ENCODE measurements at places on chromosomes 4 and X. TPM values are rescaled to one million over a fixed set of nuclear protein-coding genes. Genes with fewer than 3 reads are reported as not detected.

The KLKB1 gene
- not detected for total RNA-seq

The KIF4A gene
- 0.64 TPM for total RNA-seq

The ATP2B3 gene
- total RNA-seq, result not detected

DNA sequence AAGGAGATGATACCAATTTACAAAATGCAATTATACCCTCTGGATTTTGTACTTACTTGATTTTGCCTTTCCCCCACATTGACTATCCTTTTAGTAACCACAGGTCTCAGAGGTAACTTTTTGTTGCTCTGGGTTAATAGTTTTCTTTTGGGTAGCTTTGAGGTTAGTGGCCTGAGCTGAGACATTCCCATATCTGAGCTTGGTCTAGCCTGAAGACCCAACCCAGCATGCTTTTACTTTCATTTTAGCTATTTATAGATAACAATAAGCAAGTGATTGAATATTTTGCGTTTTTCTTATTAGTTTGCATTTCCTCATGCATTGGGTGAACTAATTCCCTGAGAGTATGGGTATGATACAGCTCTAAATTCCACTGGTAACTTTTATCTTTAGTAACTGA is 11.8 kb downstream of the HTN1 start:
- no peak for DNase-seq

DNA sequence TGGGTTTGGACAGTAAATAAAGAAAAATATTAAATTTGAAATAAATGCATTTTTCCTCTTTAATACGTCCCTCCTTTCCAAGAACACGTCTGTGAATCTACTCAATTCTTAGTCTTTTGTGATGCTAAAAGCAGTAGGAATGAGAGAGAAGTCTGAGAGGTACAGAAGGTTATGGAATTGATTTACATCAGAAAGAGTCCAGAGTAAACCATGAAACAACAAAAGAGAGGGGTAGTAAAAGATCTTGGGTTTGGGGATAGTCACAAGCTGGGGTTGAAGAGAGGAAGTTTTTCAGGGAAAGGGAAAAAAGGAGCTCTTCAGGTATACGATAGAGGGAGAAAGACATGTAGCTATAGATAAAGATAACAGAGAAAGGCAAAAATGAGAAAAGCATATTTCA is 215.4 kb downstream of the RAB28 start:
- DNase-seq, result no peak

- DNase-seq, result no peak
Observed at GRCh38 chr4:40857956-40858355, 108.2 kb downstream of the NSUN7 start.

DNA sequence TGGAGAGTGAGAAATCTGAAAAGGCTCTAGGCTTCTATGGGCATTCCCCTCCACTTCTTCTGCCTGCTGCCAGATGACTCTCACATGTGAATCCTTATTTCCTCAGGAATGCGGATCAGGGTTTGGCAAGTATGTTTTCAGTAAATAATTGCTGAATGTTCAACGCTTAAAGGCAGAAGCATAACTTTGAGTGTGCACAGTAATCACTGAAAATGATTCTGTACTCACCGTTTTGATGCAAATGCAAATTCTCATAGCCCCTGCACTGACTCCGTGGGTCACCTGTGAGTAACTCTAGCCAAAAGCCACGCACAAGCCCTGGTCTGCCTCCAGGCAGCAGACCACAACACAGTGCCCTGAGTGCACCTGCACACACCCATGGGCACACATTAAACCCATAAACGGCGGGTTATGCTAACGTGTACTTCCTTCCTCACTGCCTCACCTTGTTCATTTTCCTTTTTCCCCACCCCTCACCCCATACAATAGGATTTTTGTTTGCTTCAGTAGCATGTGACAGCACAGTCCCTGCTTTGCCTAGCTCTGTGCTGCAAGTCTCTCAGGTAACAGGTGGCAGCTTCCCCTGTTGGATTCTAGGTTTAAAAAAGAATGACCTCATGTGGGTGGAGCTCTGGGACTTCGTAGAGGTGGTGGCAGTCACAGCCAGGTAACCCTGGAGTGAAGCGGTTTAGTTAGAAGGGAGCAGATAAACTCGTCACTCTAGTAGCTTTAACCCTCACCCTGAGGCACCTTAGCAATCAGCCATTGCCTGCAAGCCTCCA is at the start of gene ARHGEF38:
Gene ARHGEF38, plus strand, starts transcription at position 656 of the 782 bp plus-strand sequence. CDS start 146 bp downstream, outside the sequence.
- peak; percentile 66 for DNase-seq

DNA sequence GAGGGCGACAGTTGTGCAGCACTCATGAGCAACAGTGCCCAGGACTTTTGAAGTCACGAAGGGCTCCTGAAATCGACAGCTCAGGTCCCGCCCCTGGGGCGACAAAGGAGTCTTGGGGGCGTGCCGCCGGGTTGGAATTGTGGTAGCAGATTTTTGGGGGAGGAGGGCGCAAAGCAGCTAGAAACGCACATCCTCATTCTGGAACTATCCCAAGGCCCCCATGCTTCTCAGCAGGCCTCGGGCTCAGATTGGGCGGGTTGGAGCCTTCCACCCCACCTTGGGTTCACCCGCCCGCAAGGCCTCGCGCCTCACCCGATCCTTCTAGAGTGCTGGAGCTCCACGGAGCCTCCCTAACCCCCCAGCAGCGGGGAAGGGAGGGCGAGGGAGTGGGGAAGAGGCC is 85.5 kb downstream of the HPRT1 start:
- DNase-seq, result no peak

GRCh38 chr4:136967069-136967468 is 565.2 kb downstream of the PCDH18 start:
- peak; percentile 21 for DNase-seq

Data from bronchial epithelial cell (primary cell).